Activated CD4-positive, CD25-positive, alpha-beta regulatory T cell treated with anti-CD3 and anti-CD28 coated beads, Interleukin-2, amount 50 U/mL, for 72 hours (primary cell): ENCODE measurements at places on chromosomes 12 and 14.

GRCh38 chr14:100079726-100080005 is 14.4 kb downstream of the EVL start:
- no peak for DNase-seq

DNA sequence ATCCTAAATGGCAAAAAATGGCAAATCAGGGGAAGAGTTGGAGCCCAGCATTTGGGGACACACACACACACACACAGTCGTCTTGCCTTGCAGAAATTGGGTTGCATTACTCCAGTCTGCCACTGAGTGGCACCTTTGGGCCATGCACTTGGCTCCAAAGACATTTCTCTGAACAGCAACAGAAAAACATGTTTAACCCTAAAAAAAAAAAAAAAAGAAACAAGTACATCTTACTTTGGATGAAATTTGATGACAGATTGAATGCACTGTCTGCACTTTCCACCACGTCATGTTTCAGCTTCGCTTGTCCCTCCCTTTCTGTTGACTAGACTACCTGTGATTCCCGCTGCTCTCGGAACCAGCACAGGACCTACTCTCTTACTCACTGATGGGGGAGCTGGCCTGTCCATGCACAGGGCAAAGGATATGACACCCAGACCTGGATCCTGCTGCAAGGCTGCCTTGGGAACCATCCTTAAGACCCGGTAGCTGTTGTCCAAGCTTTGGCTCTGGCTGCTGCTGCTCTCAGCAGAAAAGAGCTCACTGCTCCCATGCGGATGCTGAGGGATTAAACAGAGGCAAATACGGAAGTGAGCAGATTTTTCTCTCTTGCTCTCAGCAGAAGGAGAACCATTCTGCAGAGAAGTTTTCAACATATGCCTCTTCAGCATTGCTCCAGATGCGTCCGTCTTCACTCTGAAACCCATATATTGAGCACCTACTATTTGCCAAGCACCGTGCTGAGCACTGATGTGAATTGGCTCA is 376.8 kb downstream of the DPF3 start:
- peak; percentile 69 for DNase-seq

DNA sequence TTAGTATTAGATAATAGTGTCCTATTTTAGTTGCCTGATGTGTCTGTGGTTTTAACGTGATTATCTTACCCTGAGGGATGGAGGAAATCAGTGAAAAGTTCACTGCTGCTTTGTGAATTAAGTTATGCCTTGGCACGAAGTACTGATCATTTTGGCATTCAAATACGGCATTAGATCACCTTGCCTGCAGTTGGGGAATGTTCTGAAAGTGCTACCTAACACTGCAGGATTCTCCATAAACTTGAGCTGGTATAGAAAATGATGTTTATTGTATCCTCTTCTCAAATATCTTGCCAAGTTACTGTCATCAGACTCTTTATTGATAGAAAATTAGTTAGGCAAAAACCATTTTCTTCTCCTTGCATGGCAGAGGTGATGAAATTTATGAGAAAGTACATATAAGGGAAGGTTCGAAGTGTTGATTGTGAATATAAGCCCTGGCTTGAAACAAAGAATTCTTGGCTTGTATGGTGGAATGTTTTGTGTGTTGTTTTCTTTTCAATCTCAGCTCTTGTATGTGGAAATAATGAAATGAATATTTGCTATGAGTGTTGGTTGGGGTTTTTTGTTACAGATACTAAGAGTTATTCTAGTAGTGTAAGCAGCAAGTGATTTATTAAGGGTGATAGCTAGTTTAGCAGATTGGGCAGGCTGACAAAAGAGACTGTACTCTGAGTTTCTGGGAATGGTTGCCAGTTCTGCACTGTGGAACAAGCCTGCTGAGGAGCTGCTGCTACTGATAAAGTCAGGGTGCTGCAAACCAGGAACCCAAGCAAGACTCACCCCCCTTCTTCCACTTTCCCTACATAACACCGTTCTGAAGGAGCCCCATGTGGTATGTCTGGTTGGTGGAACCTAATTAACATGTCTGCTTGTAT is 448.3 kb downstream of the PCNX1 start:
- DNase-seq: no peak

DNA sequence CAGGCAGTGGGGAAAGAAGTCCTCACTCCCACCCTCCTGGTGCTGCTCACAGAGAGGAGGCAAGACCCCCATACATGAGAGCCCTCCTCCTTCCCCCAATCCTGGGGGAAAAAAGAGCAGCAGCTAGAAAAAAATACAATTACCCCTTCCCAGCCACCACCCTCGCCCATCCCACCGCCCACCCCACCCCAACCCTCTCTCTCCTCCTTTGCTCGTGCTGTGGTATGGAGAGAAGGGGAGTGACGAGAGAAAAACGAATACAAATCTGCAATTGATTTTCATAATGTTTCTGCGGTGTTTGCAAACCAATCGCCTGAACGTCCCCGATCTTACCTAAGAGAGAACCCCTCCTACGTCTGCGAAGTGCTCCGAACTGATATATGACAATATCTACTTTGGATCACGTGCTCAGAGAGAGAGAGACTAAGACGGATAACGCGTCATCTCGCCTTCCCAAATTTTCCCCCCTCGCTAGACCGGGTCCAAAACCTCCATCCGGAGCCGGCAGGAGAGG is at the start of gene HOXC11:
Gene HOXC11, plus strand, starts transcription at position 405 of the 514 bp plus-strand sequence. CDS start 116 bp downstream, outside the sequence.
- no peak for DNase-seq

DNA sequence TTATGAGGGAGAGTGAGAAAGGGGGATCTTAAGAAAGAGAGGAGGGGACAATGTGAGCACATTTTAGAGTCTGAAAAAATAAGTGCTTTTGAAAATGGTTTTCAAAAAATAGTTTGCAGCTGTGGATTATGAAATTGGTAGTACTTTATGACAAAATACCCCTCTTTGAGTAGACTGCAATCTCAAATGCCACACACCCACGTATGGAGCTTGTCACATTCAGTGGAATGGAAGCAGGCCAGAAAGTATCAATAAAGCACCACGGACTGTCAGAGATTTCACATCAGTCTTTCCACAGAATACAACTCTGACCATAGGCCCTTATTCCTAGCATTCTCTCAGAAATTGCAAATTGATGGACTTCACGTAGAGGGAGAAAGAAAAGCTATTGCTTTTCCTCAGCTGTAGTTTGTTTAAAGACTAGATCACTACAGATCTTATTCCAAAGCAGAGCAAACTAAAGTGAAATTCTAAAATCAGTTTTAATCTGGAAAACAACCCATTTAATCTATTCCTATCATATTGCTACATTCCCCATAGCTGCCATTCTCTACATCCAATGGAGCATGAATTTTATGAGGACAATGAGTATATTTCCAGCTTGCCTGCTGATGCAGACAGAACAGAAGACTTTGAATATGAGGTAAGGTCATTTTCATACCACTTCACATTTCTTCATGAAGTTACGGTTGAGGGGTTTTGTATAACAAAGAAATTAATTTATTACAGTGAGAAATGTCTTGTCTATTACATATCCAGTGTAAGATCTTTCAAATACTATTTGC is 321.3 kb downstream of the PDZRN4 start:
- no peak for DNase-seq

GRCh38 chr14:92937051-92937937 is 14.3 kb downstream of the CHGA start:
- DNase-seq: no peak

- DNase-seq: no peak
Measured at GRCh38 chr12:53091756-53092155, 5.7 kb upstream of the IGFBP6 start.

DNA sequence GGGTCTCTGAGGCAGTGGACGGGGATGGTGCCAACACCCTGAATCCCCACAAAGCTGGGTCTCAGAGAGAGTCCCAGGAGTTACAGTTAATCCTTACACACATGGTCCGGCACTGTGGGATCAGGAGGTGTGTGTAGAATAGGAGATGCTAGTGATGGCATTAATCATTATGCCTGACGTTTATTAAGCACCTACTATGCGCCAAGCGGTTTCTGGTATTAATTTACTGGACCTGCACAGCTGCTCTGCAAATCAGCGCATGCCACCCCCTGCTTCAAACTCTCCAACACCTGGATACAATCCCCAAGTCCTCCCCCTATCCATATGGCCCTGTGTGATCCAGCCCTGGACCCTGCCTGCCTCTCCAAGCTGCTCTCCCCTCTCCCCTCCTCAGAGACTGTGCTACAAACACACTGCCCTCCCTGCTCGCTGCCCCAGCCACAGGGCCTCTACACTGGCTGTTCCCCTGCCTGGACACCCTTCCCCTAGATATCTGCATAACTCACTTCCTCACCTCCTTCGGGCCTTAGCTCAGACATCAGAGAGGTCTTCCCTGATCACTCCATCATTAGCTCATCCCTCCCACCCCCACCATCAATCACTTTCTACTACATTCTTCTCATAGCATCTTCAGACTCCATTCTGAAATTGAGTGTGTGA is 86.0 kb downstream of the RFLNA start:
- no peak for DNase-seq

DNA sequence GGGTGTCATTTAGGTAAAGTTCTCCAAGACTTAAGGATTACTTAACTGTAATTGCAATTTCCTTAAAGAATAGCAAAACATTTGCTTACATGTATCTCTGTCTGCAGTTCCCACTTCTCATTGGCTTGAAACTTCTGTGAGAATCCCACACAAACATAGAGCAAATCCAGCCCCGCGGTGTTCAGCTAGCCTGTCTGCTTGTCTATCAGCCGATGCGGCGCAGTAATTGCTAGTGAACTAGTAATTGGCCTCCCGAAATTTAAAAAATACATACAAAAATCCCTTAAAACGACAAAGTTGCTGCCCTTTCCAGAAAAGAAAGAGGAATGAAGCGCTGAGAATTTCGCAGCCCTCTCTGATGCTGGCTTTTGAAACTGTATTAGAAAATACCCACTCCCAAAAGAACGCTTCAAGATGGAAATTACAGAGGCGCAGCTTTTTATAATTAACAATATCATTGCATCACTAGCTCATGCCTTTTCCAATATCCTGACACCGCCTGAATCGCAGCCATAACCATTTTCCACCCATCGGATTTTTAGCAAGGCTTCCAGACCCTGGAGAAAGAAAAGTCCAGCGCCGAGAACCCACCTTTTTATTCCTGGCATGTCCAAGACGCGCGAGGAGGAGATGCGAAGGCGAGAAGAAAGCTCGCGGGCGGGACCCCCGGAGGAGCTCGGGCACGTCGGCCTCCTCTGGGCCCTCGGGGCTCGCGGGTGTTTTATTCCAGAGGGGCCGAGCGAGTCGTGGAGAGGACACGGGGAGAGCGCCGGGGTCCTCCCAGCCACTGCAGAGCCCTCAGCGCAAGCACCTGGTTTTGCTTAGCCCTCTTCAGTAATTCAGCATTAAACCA is 646 bp downstream of the FBLN5 start:
- no peak for DNase-seq

GRCh38 chr14:75150150-75150549 is 23.3 kb upstream of the NEK9 start:
- DNase-seq: no peak

GRCh38 chr14:20823859-20824258 is 21.2 kb upstream of the RNASE1 start:
- DNase-seq: no peak

DNA sequence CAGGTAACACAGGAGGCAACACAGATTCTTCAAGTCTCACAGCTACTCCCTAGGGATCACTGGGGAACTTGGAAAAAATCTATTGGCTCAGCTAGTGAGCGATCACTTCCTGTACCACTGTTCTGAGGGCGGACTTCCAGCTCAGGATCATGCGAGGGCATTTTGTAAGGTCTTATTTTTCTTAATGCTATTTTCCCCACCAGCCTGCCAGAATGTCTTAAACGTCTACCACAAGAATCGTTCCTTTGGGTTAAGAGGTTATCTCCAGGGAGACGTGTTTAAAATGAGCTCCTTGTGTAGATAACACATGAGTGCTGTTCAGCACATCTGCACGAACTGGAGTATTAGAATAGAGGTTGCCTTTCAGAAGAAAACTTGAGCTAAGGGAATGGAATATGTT is 162.6 kb downstream of the ETNK1 start:
- no peak for DNase-seq

GRCh38 chr12:22684140-22685118 is 59.5 kb downstream of the ETNK1 start:
- no peak for DNase-seq

DNA sequence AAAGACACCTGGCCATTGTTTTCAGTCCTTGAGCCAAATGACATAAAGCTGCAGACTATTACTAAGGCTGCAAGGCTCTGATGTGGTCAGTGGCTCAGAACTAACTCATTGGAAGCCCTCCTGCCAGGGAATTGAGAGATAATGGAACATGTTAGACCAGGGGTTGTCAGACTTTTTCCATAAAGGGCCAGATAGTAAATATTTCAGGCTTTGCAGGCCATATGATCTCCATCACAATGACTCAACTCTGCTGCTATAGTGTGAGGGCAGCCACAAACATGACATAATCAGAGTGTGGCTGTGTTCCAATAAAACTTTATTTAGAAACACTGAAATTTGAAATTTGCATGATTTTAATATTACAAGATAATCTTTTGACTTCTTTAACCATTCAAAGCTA is 140.3 kb downstream of the TMEM30B start:
- no peak for DNase-seq

- no peak for DNase-seq
Measured at GRCh38 chr12:117468016-117468415, 106.6 kb upstream of the NOS1 start.

DNA sequence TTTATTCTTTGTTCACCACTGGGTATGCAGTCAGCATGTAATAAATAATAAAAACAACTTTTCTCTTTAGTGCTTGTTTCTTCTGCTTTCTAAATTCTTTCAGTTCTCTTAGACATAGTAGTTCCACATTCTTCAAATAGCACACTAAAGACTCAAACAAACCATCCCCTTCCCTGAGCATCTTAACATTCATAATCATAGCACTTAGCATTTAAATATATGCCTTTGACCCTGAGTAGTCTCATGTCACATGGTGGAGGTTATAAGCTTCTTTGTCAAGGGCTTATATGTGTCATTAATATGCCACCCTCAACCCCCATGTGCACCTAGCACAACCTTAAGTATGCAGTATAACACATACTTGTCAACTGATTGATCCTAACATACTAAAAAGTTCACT is 212.7 kb downstream of the PHLDA1 start:
- DNase-seq: no peak

DNA sequence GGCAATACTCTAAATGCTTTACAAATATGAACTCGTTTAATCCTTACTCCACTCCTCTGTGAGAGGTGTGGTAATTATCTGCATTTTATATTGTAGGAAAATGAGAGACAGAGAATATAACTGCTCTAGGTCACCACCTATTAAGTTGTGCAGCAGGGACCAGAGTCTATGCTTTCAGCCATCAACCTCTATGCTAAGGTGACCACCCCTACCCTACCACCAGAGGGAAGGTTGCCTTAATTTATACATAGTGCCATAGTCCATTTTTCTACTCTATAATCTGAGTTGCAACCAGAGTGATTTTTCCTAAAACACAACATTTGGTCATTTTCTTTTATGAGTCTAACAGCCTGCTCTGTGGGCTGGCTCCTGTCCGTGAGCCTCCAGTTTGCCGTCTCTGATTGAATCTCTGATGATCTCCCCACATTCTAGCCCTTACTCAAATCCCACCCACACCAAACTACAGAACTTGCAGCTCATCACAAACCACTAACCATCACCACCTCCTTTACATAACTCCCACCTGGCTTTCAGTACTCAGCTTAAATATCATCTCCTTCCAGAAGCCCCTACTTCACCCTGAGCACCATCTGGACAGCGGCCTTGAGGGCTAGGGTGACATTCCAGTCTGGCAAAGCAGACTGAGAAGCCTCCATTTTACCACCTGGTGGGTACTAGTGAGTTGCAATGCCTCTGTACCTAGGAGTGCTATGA is 126.6 kb downstream of the PPM1H start:
- DNase-seq: no peak
